Activated T-helper 2 cell treated with anti-CD3 and anti-CD28 coated beads, Interferon-gamma antibody, Interleukin-2, Interleukin-4, amounts not matched to agents 10 μg/mL and 5 μg/mL and 100 μg/mL, durations not matched to agents 14 hours and 24 hours and 36 hours (primary cell): ENCODE measurements at places on chromosomes 12 and 14.

GRCh38 chr14:101929946-101930345 lies 34.4 kb upstream of the DYNC1H1 start:
- no peak for DNase-seq
- no peak overlapping the region for H3K27ac ChIP-seq
- no peaks in the 10 kb centered on the region for H3K4me1 ChIP-seq
- peaks cover 7% of the 10 kb centered on the region for H3K36me3 ChIP-seq
- H3K27me3 ChIP-seq, result no peaks in the 10 kb centered on the region

DNA sequence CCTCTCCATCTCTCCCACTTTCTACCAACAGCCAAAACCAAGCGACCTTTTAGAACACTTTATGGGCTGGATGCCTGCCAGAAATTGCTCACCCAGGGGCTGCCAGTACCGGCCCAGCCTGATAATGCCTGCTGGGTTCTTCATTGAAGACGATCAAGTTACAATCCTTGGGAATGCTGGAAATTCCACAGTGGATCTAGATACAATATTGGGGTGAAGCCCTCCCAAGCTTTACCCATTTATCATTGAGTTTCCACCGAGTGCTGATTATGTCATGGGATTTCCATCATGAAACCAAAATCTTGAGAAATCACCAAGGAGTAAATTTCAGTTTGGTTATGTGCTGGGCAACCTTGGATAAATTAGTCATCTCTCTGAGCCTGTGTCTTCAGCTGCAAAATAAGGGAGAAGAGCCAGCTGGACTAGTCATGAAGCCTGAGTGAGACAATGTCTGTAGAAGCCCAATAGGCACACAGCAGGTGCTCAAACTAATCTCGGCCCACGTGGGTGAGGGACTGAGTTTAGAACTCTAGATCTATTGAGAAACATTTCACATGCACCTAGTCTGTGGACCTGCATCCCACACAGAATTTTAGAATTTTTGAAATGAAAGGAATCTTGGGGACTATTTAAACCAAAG lies 75.5 kb upstream of the CLMN start:
- no peak overlapping the region for H3K27ac ChIP-seq
- no peaks in the 10 kb centered on the region for H3K27me3 ChIP-seq
- peaks cover 1% of the 10 kb centered on the region for H3K4me1 ChIP-seq
- H3K4me3 ChIP-seq, result no peak overlapping the region
- H3K36me3 ChIP-seq, result no peaks in the 10 kb centered on the region

- H3K4me3 ChIP-seq, result no peak overlapping the region
- no peak for DNase-seq
- no peaks in the 10 kb centered on the region for H3K27me3 ChIP-seq
Measured at GRCh38 chr14:91032248-91032647, 28.2 kb downstream of the RPS6KA5 start.

DNA sequence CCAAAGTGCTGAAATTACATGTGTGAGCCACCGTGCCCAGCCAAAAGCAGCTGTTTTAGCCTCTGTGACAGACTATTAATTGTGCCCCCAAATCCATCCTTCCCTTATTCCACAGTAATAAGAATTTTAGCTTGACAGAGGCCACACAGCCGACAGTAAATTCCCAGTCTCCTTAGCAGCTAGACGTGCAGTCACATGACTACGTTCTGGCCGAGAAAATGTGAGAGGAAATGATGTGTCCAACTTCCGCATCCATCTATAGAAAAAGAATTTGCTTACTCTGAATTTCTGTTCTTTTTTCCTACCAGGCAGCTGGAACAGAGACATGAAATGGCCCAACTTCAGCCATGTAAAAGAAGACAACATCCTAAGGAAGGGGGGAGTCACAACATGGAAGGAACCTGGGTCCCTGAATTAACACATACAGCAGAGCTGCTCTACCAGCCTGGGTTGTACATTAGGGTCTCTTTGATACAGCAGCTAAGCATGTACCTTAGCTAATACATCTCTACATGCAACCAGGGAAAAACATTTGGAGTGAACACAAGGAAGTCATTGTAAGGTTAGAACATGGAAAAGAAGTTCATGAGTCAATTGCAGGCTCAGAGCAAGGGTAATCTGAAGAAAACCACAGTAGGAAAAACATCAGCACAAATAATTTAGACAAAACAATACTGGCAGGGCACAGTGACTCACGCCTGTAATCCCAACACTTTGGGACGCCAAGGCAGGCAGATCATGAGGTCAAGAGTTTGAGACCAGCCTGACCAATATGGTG lies 35.5 kb downstream of the CIT start:
- H3K4me1 ChIP-seq, result no peaks in the 10 kb centered on the region
- H3K27ac ChIP-seq, result no peak overlapping the region
- H3K27me3 ChIP-seq, result no peaks in the 10 kb centered on the region
- no peak for DNase-seq

DNA sequence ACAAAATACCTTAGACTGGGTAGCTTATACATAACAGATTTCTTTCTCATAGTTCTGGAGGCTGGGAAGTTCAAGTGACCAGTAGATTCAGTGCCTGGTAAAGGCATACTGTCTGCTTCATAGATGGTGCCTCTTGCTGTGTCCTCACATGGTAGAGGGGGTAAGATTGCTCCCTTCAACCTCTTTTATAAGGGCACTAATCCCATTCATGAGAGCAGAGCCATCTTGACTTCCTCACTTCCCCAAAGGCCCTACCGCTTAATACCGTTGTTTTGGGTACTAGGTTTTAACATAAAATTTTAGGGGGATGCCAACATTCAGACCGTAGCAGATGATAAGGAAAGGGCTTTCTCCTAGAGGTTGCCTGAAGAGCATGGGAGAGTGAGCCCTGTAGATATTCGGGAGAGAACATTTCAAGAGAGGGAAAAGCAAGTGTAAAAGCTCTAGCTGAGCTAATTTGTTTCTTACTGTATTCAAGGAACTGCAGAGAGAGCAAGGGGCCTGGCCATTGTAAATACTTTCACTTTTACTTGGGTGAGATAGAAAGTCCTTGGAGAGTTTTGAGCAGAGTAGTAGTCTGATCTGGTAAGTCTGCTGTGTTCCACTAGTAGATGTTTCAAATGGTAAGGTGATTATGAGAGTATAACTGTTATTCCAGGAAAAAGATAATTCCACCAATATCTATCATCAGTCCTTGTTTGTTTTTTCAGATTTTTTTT lies 27.3 kb downstream of the FRS2 start:
- no peak for DNase-seq
- H3K4me3 ChIP-seq, result no peak overlapping the region
- peaks cover 13% of the 10 kb centered on the region for H3K4me1 ChIP-seq
- no peaks in the 10 kb centered on the region for H3K27me3 ChIP-seq
- peak overlapping the region; percentile 30 for H3K27ac ChIP-seq

GRCh38 chr14:100147181-100147631 lies 12.2 kb downstream of the DEGS2 start:
- no peak overlapping the region for H3K27ac ChIP-seq
- H3K27me3 ChIP-seq, result no peaks in the 10 kb centered on the region
- peaks cover 10% of the 10 kb centered on the region for H3K36me3 ChIP-seq
- DNase-seq, result peak; percentile 38

DNA sequence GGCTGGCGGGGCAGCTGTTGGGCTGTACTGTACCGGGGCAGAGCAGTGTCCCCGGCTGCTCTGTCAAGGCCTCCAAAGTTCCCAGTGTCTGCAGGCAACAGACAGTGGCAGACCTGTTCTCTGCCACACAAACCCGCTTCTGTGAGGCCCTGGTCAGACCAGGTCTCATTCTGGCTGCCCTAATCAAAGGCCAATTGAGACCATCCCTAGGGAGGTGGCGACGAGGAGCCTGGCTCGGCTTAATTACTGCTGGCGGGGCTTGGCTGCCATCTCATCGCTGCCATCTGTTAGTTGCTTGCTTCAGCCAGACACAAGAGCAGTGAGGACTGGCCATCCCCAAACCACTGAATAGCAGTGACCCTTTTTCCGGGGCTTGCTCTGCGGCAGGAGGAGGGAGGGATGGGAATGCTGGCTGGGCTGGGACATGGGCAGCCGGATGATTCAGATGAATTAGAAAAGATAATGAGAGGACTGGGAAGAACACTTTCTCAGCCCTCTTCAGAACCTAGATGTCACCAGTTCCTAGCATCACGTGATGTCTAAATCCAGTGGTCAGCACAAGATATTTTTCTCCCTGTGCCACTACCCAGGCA lies 24.5 kb downstream of the ERG28 start:
- no peaks in the 10 kb centered on the region for H3K27me3 ChIP-seq
- H3K27ac ChIP-seq, result no peak overlapping the region
- H3K4me3 ChIP-seq, result no peak overlapping the region
- no peak for DNase-seq

DNA sequence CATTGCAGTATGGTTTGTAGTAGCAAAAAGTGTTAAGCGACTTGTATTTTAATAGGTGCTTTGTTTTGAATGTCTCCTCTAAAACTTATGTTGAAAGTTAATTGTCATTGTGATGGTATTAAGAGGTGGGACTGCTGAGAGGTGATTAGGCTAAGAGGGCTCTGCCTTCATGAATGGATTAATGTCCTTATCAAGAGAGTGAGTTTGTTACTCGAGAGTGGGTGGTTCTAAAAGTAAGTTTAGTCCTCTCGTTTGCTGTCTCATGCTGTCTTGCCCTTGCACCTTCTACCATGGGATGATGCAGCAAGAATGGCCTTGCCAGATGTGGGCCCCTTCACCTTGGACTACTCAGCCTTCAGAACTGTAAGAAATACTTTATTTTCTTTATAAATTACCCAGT lies 17.4 kb downstream of the ZDHHC17 start:
- H3K27me3 ChIP-seq, result no peaks in the 10 kb centered on the region
- no peak overlapping the region for H3K27ac ChIP-seq
- H3K36me3 ChIP-seq, result peaks cover 33% of the 10 kb centered on the region
- DNase-seq, result no peak

DNA sequence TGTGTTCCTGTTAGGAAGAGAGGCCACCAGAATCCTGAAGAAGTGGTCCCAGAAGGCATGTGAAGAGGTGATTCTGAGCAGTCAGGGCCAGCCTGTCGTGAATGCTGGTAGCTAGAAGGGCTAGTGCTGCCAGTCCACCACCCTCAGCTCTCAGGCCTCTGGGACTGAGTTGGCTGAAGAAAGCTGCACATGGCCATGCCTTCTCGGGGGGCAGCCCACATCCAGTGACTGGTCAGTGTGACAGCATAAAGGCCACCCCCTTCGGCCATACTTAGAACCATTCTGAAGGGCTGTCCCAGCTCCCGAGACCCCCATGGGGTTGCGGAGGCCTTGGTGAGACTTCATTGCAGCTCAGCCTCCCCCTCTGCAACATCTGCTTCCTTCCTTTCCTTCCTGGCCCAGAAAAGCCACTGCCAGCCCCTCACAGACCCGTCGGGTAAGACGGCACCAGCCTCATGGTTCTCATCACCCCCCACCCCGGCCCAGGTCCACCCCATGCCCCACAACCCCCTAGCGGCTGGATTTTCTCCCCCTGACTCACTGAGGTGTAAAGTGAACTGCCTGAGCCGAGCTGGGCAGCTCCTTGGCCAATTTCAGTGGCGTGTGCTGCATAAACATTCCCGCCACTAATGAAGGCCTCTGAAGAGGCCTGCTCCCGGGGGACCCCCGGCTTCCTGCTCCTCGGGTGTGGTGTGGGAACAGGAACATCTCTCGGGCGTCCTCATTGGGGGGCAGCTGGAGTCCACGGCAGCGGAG lies 49.5 kb upstream of the DIO3 start:
- H3K27me3 ChIP-seq, result no peaks in the 10 kb centered on the region
- no peak overlapping the region for H3K27ac ChIP-seq
- H3K4me1 ChIP-seq, result no peaks in the 10 kb centered on the region
- no peak for DNase-seq
- no peaks in the 10 kb centered on the region for H3K36me3 ChIP-seq

DNA sequence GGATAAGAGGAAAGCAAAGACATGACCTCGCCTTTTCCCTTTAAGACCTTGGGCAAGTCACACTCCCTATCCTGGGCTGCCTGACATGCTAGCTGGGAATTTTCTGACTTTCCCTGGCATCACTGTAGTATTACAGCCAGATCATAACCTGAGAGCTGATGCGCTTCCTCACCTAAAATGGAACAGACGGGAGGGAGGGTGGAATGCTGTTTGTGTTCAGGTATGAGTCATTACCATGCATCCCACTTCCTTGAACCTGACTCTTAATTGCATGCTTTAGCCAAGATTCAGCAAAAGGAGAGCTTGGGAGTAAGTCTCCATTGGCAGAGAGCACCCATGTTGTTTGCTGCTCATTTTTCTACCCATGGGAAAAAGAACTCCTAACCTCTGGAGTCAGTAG lies 156.5 kb downstream of the KCNK10 start:
- H3K36me3 ChIP-seq, result no peaks in the 10 kb centered on the region
- no peak overlapping the region for H3K4me3 ChIP-seq
- peaks cover 30% of the 10 kb centered on the region for H3K4me1 ChIP-seq

DNA sequence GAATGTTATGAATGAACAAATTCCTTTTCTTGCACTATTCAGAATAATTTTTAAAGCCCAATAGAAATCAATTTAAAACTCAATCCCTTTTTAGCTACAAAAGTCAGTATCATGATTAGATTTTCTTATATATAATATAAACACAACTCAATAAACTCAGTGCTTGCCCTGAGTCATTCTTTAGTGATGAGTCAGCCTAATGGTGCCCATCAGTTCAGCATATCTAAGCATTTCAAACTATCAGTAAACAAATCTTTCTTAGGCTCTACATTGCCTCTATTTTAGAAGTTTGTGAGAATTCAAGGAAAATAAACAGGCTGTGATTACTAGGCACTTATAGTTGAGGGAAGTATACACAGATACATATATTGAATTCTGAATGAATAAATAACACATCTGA lies 179.6 kb downstream of the NELL2 start:
- no peaks in the 10 kb centered on the region for H3K36me3 ChIP-seq
- no peaks in the 10 kb centered on the region for H3K4me1 ChIP-seq
- no peak overlapping the region for H3K27ac ChIP-seq
- no peak for DNase-seq
- no peaks in the 10 kb centered on the region for H3K27me3 ChIP-seq
- no peak overlapping the region for H3K4me3 ChIP-seq

DNA sequence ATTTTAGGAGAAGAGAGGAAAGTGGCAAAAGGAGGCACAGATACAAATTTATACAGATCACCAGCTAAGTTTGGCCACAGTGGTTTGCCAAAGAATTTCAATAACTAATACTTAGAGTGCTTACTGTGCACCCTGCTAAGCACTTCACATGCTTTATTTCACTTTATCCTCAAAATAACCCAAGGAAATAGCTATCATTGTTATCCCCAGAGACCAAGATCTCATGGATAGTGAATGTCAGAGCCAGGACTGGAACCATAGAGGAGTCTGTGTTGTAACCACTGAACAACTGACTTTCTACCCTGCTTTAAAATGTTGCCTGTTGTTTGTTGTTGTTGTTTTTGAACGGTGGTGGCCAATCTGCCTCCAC lies 1.3 kb upstream of the TCP11L2 start:
- no peak for DNase-seq
- peaks cover 36% of the 10 kb centered on the region for H3K4me1 ChIP-seq
- H3K27me3 ChIP-seq, result no peaks in the 10 kb centered on the region
- H3K4me3 ChIP-seq, result peak overlapping the region; percentile 81
- H3K36me3 ChIP-seq, result no peaks in the 10 kb centered on the region

GRCh38 chr12:1927751-1928351 lies 9.4 kb upstream of the CACNA2D4 start:
- no peaks in the 10 kb centered on the region for H3K36me3 ChIP-seq
- H3K27me3 ChIP-seq, result peaks cover 5% of the 10 kb centered on the region
- H3K4me3 ChIP-seq, result no peak overlapping the region
- H3K27ac ChIP-seq, result no peak overlapping the region
- no peak for DNase-seq
- peaks cover 3% of the 10 kb centered on the region for H3K4me1 ChIP-seq

GRCh38 chr14:93926245-93926872 lies 785 bp upstream of the FAM181A start:
- no peak overlapping the region for H3K4me3 ChIP-seq
- no peaks in the 10 kb centered on the region for H3K27me3 ChIP-seq
- peaks cover 2% of the 10 kb centered on the region for H3K36me3 ChIP-seq
- DNase-seq, result no peak
- no peak overlapping the region for H3K27ac ChIP-seq
- no peaks in the 10 kb centered on the region for H3K4me1 ChIP-seq
